ENCODE measurements at places on chromosomes 7 and 10.

- DNase-seq, result no peak
Measured at GRCh38 chr7:10237306-10237705, 736.4 kb upstream of the PHF14 start.

- no peak for DNase-seq
Measured at GRCh38 chr7:91089382-91089963, 174.8 kb upstream of the FZD1 start.

DNA sequence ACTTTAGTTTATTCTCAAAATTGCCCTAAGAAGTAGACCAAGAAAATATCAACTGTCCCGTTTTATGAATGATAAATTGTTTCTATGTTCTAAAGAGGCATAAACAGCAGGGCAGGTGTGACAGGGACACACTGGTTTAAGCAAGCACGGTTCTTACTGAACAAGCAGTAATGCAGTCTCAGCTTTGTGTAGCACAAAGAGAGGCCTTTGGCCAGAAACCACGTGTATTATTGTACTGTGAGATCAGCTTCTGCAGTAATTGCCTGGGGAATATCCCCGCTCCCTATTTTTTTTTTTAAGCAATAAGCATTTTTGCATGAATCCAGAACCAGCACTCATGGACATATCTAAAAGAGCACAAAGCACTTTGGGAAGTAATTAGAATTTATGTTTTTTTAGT, 255.4 kb downstream of the WDR11 start:
- DNase-seq, result no peak

GRCh38 chr10:130026670-130027456, 62.8 kb upstream of the EBF3 start:
- DNase-seq, result no peak

GRCh38 chr10:49070701-49071100, 44.6 kb downstream of the VSTM4 start:
- DNase-seq, result no peak

DNA sequence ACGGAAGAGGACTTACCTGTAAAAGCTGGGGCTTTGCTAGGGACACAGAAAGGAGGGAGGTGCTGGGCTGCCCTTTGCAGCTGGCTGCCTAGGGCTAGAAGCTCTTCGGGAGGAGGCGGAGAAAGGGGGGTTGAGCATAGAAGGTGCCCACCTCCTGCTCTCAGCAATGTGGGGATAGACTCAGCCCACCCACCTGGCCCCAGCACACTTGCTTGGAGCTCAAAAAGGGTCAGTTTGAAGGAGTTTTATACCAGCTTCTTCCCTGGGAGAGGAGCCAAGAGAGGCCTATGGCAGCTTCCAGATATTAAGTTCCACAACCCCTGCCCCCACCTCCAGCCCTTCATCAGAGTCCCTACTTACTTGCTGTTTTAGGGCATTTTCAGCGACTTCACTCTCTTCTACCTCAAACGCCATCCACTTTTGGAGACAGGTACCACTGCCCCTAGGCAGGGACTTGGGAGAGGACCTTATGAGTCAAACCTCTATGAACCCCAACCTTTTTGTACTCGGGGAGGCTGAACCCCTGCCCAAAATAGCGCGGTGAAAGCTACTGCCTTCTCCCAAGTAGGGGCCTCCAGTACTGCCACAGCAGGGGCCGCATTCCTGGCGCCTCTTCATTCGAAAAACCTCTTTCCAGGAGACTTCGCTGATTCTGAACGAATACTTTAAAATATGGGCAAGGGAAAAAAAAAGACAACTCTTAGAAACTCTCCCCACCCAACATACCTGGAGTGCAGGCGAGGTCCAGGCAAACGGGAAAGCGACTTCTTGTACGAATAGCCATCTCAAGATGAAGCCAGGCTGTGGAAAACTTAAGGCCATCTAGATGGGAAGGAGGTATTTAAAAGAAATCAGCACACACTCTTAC, 1.2 kb upstream of the EVX1 start:
- DNase-seq, result no peak

GRCh38 chr7:36644625-36645422, 79.5 kb downstream of the AOAH start:
- DNase-seq, result no peak

- no peak for DNase-seq
Measured at GRCh38 chr10:131814567-131815265, 86.1 kb upstream of the PPP2R2D start.

GRCh38 chr7:16815001-16815400, 10.2 kb upstream of the AGR2 start:
- DNase-seq, result no peak

- no peak for DNase-seq
Measured at GRCh38 chr7:47405921-47406800, 175.8 kb downstream of the TNS3 start.

- no peak for DNase-seq
Measured at GRCh38 chr10:118301211-118301610, 40.9 kb downstream of the FAM204A start.

DNA sequence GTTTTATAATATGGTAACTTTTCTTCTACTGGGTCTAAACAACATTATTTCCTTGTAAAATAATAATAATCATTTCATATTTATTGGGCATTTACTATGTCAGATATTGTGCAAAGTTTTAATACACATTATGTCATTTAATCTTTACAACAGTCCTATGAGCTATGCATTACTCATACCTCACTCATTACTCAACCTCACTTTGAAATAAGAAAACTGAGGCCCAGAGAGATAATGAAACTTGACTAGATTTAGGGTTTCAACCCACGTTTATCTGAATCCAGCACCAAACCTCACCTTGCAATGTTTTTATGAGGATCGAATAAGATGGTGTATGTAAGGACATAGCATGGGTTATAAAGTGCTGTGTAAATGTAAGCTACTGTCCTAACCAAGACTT, 153.2 kb upstream of the SLC13A1 start:
- DNase-seq, result no peak

DNA sequence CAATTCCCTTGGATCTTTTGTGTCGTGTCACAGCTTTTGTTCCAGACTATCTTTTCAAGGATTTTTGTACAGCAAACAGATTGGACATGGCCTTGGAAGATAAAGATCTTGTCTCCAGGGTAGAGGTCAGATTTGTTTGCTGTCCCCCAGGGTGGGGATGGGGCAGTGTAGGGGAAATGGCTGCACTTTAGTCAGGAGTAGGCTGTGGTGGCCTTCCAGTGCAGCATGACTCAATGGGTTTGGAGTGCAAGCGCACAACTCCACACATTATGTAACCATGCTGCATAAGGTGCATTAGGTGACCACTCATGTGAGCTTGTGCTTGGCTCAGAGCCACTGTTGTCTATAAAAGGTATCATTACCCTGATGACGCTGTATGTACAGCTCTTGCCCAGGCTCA, 23.9 kb upstream of the ADAMTS14 start:
- DNase-seq, result no peak

- no peak for DNase-seq
Measured at GRCh38 chr7:38545977-38546376, 85.2 kb downstream of the AMPH start.

DNA sequence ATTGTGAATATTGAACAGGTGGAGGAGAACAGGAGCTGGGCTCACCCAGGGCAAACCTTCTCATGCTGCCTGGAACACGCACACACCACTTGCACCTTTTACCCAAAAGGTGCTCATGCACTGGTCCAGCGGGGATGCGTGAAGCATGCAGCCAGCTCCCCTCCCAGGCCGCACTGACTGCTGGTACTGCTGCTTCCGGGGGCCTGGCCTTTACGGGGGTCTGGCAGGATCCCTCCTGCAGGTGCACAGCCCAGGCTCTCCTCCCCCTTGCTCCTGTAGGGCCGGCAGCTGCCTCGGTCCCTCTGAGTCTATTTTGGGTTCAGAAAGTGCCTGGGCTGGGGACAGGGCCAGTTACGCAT, 221.7 kb downstream of the DNAJB6 start:
- DNase-seq, result no peak

DNA sequence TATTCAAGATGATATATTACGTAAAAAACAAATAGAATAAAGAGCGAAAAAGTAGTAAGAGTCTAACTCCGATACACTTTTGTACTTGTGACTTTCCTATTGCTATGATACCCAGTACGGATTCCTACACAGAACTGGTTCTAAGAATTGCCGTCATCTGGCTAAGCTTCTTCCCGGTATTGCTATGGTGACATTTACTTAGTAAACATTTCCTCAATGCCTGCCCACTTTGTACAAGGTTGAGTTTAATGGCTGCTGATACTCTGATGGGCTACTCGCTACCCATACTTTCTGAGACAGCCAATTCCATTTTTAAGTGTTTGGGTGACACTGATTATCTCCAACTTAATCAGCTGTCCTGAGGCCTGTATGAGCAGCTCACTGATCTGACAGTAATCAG, 55.6 kb downstream of the OSBPL3 start:
- no peak for DNase-seq

DNA sequence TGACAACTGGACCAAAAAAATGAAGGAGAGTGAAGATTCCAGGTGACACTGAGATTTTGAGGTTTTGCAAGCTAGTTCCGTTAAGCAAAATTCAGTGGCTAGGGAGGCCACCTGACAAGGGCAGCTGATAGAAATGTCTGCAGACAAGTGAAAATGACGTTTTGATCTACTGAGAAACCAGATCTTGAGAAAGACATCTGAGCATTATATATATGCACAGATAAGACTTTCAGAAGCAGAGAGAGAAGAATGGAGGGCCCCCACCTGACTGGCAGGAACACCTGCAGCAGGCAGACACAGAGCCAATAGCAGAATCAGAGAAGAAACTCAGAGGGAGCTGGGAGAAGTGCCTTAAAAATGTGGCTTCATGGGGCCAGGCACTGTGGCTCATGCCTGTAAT, 76.1 kb upstream of the LRGUK start:
- no peak for DNase-seq

DNA sequence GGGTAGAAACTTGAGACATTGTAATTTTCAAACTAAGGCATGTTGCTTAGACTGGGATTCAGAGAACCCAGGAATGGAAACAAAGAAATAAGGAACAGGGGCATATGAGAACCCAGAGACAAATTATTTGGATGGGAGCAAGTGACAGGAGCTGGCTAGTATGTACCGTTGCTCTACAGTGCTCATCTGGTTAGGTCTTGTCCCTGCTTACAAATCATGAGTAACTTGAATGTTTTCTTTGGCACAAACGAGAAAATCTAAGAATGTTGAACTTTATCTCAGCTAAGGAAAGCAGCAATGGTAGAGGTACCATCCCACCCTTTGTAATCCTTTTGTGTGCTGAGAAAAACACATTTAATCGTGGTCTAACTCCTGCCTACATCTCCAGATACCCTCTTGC, 116.0 kb upstream of the IMMP2L start:
- DNase-seq, result no peak

GRCh38 chr7:50056131-50056530, 36.9 kb downstream of the ZPBP start:
- DNase-seq, result no peak

DNA sequence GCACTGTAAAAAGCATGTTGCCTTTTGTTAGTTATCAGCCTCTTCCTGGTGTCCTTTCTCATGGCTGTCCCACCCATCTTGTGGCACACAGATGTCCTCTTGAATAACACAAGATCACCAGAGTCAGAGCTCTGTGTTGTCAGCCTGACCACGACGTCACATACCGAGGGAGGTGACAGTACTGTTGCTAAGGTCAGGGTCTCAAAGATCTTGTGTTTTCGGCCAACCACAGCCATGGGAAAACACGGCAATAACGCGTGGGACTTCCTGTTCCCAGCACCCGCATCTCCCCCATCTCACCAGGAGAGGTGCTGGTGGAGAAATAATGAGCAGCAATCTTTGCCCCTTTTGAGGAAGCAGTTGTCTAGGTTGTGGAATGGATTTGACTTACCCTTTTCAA, 40.4 kb downstream of the NPVF start:
- no peak for DNase-seq

- DNase-seq, result no peak
Measured at GRCh38 chr7:91169830-91170191, 94.4 kb upstream of the FZD1 start.

DNA sequence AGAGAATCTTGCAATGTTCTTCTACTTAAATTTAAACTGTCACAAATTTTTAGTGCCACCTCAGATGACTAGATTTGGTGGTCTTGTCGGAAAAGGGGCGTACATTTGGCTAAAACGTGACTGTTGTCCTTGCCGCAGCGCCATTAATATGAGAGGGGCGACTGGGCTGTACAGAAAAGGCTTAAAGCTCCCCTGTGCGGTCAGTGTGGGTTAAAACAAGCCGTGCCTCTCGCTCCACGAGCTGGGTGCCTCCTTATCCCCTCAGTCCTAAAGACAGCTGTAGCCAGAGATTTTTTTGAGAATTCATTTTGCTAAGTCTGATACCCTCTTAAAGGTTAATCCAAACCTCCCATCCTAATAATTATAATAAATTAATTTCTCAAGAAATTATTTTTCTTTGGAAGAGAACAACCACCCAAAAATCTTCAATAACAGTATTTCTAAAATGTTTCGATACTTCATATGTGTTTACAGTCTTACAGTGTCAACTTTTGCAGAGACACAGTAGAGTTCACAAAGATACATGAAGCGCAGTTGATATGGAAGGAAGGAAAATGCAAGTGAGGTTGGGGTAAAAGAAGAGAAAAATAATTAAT, 68.6 kb downstream of the C7orf25 start:
- peak; percentile 17 for DNase-seq

DNA sequence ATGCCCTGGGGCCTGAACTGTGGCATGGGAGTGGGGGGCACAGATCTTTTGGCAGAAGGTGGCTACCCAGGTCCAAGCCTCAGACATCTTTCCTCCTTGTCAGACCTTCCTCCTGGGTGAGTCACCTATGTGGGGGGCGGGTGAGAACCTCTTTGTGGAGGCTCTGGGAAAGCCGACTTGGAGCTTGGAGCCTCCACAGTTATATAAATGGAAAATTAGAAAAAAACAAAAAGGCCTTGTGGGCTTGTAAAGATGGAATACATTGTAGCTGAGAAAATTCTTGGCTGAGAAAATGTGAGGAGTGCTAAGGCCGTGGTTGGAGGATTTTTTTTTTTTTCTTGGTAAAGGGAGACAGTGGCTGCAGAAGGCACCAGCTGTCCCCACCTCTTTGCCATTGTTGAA, 292.5 kb downstream of the CCDC3 start:
- no peak for DNase-seq
